ENCODE measurements at places on chromosomes 16 and 17. TPM values are rescaled to one million over a fixed set of nuclear protein-coding genes. Genes with fewer than 3 reads are reported as not detected.

Gene KATNIP
- 7.1 TPM for total RNA-seq

Gene SHBG
- total RNA-seq = not detected

Gene CLN3
- total RNA-seq = 16.0 TPM

Gene TAC4
- not detected for total RNA-seq

Gene SGCA
- total RNA-seq = not detected

Gene PLA2G10
- total RNA-seq = not detected

Gene OSGIN1
- 4.2 TPM for total RNA-seq

Gene SDR42E2
- not detected for total RNA-seq

Gene SALL1
- 8.9 TPM for total RNA-seq

Gene CCL8
- total RNA-seq = not detected

Gene MBTPS1
- total RNA-seq = 38.6 TPM

Gene KCNH4
- 0.12 TPM for total RNA-seq

Gene FBXW10
- not detected for total RNA-seq

Gene TP53TG3C
- total RNA-seq = not detected

Gene SLC52A1
- total RNA-seq = not detected

Gene YBX2
- total RNA-seq = 0.49 TPM

Gene GJC1
- total RNA-seq = 19.3 TPM

Data from RPMI7951 (cell line).